ENCODE measurements at places on chromosomes 1 and 21.

GRCh38 chr1:158604968-158605367, at the start of gene OR10Z1:
TSS of gene OR10Z1 (plus strand) at chr1:158605268. CDS start at chr1:158606439, 1,171 bp downstream.
- no peak for DNase-seq

DNA sequence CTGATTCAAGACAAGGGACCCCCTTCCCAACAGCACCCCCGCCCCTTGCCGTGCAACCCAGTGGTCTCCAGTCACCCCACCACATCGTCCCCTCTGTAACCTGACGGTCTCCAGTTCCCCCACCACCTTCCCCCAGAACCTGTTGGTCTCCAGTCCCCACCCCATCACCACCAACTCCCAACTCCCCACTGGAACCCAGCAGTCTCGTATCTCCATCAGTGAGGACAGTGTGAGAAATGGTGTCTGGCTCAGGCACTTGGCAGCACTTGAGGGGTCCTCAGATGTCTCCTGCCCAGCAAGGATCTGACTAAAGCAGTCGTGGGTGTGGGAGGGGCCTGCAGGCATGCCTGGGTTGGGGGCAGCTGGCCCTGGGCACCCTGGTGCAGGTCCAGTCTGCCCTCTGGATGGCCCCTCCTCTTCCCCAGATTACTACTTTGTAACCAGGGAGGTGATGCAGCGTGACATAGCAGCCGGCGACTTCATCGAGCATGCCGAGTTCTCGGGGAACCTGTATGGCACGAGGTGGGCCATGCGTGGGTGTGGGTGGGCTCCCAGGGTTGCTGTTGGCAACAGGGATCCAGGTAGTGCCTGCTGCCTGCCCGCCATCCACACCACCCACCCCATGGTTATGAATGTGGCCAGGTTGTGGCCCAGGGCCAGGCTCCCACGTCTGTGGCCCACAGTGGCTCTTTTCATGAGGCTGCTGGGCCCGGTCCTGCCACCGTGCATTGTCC, 3.1 kb upstream of the GJC2 start:
- no peak for DNase-seq

GRCh38 chr1:97334454-97334853, 586.4 kb downstream of the DPYD start:
- DNase-seq = peak; percentile 90

DNA sequence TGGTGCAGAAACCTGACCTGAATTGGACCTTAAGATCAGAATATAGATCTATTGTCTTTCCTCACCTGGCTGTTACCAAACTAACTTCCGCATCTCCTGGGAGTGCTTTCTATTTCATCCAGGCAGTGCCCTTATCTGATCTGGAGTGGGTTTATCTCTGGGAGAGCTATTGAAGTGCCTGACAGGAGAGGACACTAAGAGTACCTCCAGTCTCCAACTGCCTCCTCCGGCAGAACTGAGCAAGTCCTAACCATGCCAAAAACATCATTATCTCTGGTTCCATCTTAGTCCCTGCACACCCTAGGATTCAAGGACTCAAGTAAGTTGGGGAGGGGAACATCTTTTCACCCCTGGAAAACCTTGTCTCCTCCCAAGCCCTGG, 12.4 kb upstream of the KCNJ15 start:
- DNase-seq = no peak

DNA sequence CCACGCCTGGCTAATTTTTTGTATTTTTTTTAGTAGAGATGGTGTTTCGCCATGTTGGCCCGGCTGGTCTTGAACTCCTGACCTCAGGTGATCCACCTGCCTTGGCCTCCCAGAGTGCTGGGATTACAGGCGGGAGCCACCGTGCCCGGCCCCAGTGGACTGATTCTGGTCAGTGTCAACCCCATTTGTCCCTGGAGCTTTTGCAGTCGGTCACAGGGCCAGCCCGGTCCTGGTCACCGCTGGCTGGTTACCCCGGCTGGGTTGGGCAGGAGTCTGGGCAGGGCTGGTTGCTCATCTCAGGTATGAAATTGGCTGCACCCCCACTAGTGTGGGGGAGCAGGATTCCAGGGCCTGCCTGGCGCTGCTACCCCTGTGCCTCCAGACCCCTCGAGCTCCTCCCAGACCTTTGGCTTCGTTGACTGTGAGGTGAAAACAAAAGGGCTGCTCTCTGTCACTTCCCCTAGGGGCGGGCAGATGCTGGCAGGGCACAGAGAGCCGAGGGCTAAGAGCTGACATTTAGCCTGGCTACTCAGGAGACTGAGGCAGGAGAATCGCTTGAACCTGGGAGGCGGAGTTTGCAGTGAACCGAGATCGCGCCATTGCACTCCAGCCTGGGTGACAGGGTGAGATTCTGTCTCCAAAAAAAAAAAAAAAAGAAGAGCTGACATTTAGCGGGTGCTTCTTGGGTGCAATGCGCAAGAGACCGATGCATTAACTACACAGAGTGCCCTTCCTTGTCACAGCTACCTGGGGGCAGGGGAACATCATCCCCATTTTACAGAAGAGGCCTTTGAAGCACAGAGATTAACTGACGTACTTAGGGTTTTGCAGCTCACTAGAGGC, 10.6 kb downstream of the TNFRSF1B start:
- DNase-seq = no peak

GRCh38 chr1:50982611-50983010, 12.6 kb downstream of the CDKN2C start:
- no peak for DNase-seq

All from astrocyte of the spinal cord (primary cell).